ENCODE measurements at places on chromosomes 16 and 17. TPM values are rescaled to one million over a fixed set of nuclear protein-coding genes. Genes with fewer than 3 reads are reported as not detected.

- H3K27me3 ChIP-seq, result no peaks in the 10 kb centered on the region
- H3K27ac ChIP-seq, result no peak overlapping the region
- H3K4me3 ChIP-seq, result no peak overlapping the region
- peaks cover 3% of the 10 kb centered on the region for H3K4me1 ChIP-seq
- no peaks in the 10 kb centered on the region for H3K36me3 ChIP-seq
These were observed 77.2 kb downstream of the C17orf67 start for GRCh38 chr17:56756536-56756935.

The SLC7A5 gene
- total RNA-seq, result 231 TPM

DNA sequence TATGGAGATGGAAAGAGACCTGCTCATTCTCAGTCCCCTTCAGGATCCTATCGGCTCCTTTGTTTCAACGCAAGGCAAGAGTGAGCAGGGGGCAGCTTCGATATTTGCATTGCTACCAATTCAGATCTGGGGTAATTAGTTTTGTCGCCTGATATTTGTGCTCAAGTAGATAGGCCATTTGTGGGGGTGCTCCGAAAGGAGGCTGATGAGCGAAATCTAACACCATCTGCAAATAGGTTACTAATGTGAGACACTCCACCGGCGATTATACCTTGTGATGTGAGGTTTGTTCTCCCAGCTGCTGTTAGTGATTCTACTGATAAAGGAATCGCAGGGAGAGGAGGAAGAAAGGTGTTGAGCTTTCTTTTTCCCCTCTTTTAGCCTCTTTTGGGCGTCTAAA is 31.5 kb downstream of the WSCD1 start:
- no peaks in the 10 kb centered on the region for H3K27me3 ChIP-seq
- no peaks in the 10 kb centered on the region for H3K4me1 ChIP-seq
- H3K36me3 ChIP-seq, result no peaks in the 10 kb centered on the region
- no peak overlapping the region for H3K4me3 ChIP-seq
- no peak for DNase-seq

- peaks cover 7% of the 10 kb centered on the region for H3K36me3 ChIP-seq
- no peaks in the 10 kb centered on the region for H3K27me3 ChIP-seq
- H3K4me3 ChIP-seq, result no peak overlapping the region
- no peak overlapping the region for H3K27ac ChIP-seq
- H3K4me1 ChIP-seq, result peaks cover 13% of the 10 kb centered on the region
- DNase-seq, result no peak
These were observed 2.5 kb upstream of the CDH3 start for GRCh38 chr16:68642436-68643101.

- DNase-seq, result no peak
- no peak overlapping the region for H3K4me3 ChIP-seq
These were observed 21.5 kb downstream of the SRP68 start for GRCh38 chr17:76050538-76051467.

DNA sequence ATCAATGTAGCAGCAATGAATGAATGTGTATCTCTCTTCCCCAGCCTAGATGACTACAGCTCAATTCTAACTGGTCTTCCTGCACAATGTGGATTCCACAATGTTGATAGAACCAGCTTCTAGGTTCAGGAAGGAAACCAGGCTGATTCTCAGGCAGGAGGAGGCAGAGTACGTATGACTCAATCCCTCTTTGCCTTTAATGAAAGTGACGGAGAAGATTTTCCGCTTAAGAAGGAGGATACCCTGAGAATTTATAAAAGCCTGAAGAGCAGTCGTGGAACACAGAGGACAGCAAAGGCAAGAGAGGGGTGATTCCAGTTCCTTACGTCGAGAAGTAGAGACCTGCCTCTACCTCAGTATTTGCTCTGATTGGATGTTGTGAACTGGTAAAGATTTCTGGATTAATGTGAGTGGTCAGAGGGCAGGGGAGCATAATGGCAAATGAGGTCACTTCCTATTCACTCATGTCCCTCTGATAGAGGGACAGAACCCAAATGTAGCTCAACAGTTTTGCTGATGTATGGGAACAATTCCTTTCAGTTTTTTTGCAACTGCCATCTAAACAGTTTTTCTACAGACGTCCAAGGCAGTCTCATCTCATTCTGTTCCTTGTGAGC is 15.0 kb upstream of the SLC16A11 start:
- H3K4me1 ChIP-seq, result peaks cover 16% of the 10 kb centered on the region
- H3K27me3 ChIP-seq, result no peaks in the 10 kb centered on the region
- no peak for DNase-seq
- no peaks in the 10 kb centered on the region for H3K36me3 ChIP-seq
- no peak overlapping the region for H3K4me3 ChIP-seq

GRCh38 chr16:50247906-50248608 is 18.3 kb upstream of the ADCY7 start:
- no peaks in the 10 kb centered on the region for H3K36me3 ChIP-seq
- H3K4me1 ChIP-seq, result peaks cover 4% of the 10 kb centered on the region
- no peak overlapping the region for H3K4me3 ChIP-seq
- DNase-seq, result no peak
- no peak overlapping the region for H3K27ac ChIP-seq

GRCh38 chr17:9472541-9472940 is 103.1 kb downstream of the STX8 start:
- no peaks in the 10 kb centered on the region for H3K4me1 ChIP-seq
- H3K27me3 ChIP-seq, result no peaks in the 10 kb centered on the region
- H3K27ac ChIP-seq, result no peak overlapping the region
- no peak for DNase-seq
- H3K4me3 ChIP-seq, result no peak overlapping the region

The OSBPL7 gene
- total RNA-seq, result 9.1 TPM

GRCh38 chr16:35409503-35409902 is 1950.1 kb downstream of the TP53TG3F start:
- DNase-seq, result no peak
- H3K36me3 ChIP-seq, result no peaks in the 10 kb centered on the region
- H3K4me3 ChIP-seq, result no peak overlapping the region
- no peaks in the 10 kb centered on the region for H3K4me1 ChIP-seq
- H3K27me3 ChIP-seq, result no peaks in the 10 kb centered on the region

DNA sequence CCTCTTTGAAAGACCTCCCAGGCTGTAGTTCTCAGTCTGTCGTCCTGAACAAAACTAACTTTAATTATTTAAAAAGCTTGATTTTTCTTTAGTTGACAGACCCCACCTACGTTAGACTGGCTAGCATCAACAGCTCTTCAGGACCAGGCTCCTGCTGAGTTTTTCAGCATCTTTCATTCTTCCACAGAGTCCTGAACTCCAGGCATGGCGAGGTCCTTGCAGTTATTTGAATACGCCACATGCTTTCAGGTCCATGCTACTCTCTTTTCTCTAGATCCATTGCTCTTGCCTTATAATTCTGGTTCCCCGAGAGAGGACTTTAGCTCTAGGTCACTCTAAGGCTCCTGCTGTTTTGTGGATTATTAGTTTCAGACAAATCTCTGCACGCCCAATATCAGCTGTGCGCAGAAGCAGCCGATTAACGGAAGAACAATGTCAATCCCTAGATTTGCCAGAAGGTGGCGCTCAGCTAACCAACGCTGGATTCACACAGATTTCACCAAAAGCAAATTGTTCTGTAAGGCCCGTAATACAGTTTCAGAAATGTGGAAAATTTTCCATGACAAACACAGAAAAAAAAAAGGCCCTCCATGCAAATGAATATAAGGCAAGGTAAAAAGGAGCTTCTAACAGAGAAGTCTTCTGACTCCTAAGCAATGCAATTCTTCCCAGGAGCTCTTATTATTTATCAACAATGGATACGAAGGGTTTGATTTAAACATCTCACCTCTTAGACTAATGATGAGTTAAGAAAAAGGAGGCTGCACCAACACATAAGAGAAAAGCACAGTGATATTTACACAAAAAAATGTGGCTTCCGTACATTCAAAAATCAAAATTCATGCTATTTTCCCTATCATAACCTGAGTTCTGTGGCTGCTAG is 33.5 kb upstream of the BCO1 start:
- DNase-seq, result peak; percentile 30
- no peaks in the 10 kb centered on the region for H3K27me3 ChIP-seq
- no peaks in the 10 kb centered on the region for H3K4me1 ChIP-seq
- no peak overlapping the region for H3K4me3 ChIP-seq
- no peaks in the 10 kb centered on the region for H3K36me3 ChIP-seq

GRCh38 chr16:86975445-86975844 is 341.7 kb downstream of the C16orf95 start:
- H3K4me1 ChIP-seq, result no peaks in the 10 kb centered on the region
- H3K27me3 ChIP-seq, result no peaks in the 10 kb centered on the region
- no peaks in the 10 kb centered on the region for H3K36me3 ChIP-seq
- no peak overlapping the region for H3K4me3 ChIP-seq
- DNase-seq, result no peak
- no peak overlapping the region for H3K27ac ChIP-seq

The XAF1 gene
- total RNA-seq, result 3.5 TPM

The C17orf100 gene
- 2.8 TPM for total RNA-seq

The GP1BA gene
- total RNA-seq, result 0.15 TPM

- no peaks in the 10 kb centered on the region for H3K4me1 ChIP-seq
- H3K27me3 ChIP-seq, result no peaks in the 10 kb centered on the region
- H3K27ac ChIP-seq, result no peak overlapping the region
- no peak overlapping the region for H3K4me3 ChIP-seq
- H3K36me3 ChIP-seq, result peaks cover 2% of the 10 kb centered on the region
- no peak for DNase-seq
These were observed 25.4 kb upstream of the NFATC3 start for GRCh38 chr16:68059804-68060203.

DNA sequence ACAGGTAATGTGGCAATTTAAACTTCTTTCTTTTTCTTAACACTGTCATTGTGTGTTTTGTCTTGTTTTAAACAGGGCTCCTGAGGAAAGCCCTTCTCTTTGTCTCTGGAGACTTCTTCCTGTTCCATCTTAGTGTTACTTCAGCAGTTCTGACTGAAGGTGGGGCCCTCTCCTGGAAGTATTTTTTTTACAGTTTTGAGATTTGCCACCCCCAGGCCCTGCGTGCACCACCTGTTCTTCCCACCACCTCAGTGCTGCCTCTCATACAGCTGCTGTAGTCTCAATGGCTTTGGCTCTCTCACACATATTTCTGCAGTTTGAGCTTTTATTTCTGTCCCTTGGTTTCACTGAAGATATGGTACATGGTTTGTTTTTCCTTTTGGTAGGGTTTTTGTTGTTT is 52.5 kb upstream of the ALDH3A1 start:
- peaks cover 9% of the 10 kb centered on the region for H3K36me3 ChIP-seq
- no peak overlapping the region for H3K27ac ChIP-seq
- no peaks in the 10 kb centered on the region for H3K27me3 ChIP-seq
- no peak overlapping the region for H3K4me3 ChIP-seq
- no peak for DNase-seq

- H3K27me3 ChIP-seq, result no peaks in the 10 kb centered on the region
- no peak overlapping the region for H3K4me3 ChIP-seq
- DNase-seq, result no peak
These were observed 169.2 kb downstream of the HAPSTR1 start for GRCh38 chr16:9260666-9261065.

- no peaks in the 10 kb centered on the region for H3K27me3 ChIP-seq
- no peak overlapping the region for H3K4me3 ChIP-seq
- no peaks in the 10 kb centered on the region for H3K36me3 ChIP-seq
- H3K27ac ChIP-seq, result no peak overlapping the region
- no peaks in the 10 kb centered on the region for H3K4me1 ChIP-seq
- no peak for DNase-seq
These were observed 595.2 kb downstream of the TOX3 start for GRCh38 chr16:51951668-51952298.

GRCh38 chr17:6040504-6040903 is 29.7 kb upstream of the WSCD1 start:
- no peak for DNase-seq
- H3K27me3 ChIP-seq, result no peaks in the 10 kb centered on the region
- H3K4me3 ChIP-seq, result no peak overlapping the region
- H3K4me1 ChIP-seq, result no peaks in the 10 kb centered on the region
